ENCODE measurements at places on chromosomes 12 and 14.

GRCh38 chr14:53946071-53946403 lies 10.6 kb downstream of the BMP4 start:
- no peak for DNase-seq

DNA sequence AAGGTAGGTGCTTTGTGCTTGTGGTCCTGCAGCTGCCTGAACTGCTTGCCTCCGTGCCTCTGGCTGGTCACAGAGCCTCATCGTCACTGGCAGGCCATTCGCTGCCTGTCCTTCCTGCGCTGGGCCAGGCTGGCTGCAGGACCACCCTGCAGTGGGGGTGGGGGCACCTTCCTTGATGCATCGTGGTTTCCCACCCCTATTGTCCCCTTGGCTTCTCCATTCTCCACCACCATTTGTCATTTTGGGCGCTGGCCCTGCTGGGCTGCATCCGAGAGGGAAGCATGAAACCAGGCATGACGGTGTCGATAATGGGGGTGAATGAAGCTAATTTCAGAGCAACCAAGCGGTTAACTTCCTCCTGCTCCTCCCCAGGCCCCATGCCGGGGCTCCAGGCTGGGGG lies 127.7 kb downstream of the NRXN3 start:
- no peak for DNase-seq

GRCh38 chr14:102189874-102190273 lies 50.2 kb downstream of the WDR20 start:
- no peak for DNase-seq

DNA sequence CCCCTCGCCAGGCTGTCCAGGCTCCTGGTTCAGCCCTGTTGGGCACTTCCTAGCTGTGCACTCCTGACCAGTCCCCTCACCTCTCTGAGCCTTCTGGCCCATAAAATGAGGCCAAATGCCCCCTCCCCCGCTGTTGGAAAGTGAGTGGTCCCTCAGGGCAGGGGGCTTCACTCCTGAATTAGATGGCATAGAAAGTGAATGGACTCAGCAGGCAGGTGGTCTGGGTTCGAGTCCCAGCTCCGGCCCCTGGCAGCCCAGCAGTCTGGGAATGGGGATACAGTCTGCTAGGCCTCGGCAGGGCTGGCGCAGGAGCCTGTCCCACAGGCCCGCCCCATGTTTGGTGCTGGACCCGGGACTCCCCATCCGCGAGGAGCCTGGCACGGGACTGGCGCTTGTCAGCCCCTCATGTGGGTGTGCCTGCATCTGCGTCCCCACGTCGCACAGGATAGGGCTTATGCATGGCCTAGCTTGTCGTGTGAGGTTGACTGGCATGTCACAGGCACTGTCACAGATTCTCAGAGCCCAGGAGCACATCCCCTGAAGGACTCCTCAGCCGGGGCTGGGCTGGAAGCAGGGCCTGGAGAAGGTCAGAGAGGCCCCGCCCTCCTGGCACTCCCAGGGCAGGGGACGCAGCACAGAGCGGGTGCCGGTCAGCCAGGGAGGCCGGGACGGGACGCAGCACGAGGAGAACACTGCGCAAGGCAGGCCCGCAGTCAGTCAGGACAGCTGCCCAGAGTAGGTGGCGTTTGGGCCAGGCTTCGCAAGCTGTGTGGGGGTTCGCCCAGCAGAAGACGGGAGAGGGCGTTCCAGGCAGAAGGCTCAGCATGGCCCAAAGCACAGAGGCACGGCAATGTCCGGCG lies 40.5 kb downstream of the DIO3 start:
- DNase-seq: no peak

GRCh38 chr12:21073129-21073528 lies 57.9 kb upstream of the SLCO1B1 start:
- no peak for DNase-seq

DNA sequence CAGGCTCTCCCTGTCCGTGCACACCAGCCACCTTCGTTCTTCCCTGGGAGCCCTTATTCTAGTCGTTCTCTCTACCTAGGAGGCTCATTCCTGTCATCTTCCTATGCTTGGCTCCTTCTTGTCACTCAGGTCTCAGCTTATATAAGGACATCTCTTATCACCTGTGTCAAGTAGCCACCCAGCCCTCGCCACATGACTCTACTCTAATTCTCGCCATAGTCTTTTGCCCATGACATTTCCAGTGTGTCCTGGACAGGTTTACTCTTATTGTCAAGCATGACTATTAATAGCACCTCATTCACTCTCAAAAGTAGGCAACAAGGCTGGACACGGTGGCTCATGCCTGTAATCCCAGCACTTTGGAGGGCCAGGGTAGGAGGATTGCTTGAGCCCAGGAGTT lies 175.7 kb upstream of the NUDT4 start:
- DNase-seq: no peak

DNA sequence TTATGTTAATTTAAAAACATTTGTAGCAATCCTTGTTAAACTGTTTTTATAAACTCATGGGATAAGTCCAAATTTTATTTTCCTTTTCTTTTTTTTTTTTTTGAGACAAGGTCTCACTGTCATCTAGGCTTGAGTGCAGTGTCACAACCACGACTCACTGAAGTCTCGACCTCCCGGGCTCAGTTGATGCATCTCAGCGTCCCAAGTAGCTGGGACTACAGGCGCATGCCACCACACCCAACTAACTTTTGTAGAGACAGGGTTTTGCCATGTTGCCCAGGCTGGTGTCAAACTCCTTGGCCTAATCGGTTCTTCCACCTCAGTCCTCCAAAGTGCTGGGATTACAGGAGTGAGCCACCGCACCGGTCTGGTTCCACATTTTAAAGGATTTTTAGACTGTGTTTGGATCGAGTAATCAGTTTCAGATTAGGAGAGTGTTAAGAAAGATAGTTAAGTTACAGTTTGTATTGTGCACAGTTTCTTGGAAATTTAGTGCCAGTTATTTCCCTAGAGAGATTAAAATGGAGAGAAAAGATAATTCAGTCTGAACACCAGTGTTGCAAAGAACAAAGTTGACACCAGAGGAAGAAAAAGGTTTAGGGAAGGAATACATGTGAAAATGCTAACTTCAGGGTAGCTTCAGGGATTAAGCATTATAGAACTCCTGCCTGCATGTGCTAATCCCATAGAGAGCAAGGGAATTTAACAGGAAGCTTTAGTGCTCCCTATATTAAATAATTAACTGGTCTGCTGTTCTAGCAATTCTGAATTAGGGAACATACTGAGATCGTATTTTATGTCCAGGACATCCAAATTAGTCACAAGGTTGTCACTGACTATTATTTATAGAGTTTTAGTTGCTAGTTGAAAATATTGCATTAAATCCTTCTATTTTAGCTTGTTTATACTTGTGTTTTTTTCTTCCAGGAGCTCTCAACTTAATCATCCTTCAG lies 10.1 kb downstream of the RAP1B start:
- DNase-seq: no peak
